ENCODE measurements at places on chromosomes 1 and 21. TPM values are rescaled to one million over a fixed set of nuclear protein-coding genes. Genes with fewer than 3 reads are reported as not detected.

DNA sequence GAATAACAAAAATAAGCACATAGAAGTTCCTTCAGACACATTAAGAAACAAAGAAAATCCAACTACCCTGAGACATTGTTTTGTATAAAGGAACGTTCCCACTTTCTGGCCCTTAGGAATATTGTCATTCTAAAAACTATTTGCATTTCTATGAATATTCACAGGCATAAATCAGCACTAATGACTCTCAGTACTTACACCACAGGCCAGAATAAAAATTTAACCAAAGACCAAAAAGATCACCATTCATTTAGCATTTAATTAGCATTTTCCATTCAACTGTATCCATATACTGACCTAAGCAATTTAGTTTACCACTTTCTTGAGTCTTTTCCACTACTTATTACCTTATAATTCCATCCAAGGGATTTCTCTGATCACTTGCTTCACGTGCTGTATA is 75.4 kb downstream of the TTLL7 start:
- H3K27me3 ChIP-seq: no peaks in the 10 kb centered on the region
- no peak overlapping the region for H3K27ac ChIP-seq
- no peak overlapping the region for H3K4me3 ChIP-seq
- no peak for DNase-seq
- H3K4me1 ChIP-seq: no peaks in the 10 kb centered on the region
- peaks cover 11% of the 10 kb centered on the region for H3K36me3 ChIP-seq

GRCh38 chr1:245512181-245512888 is 357.6 kb downstream of the KIF26B start:
- no peak overlapping the region for H3K4me3 ChIP-seq
- H3K4me1 ChIP-seq: no peaks in the 10 kb centered on the region
- H3K27me3 ChIP-seq: no peaks in the 10 kb centered on the region
- no peaks in the 10 kb centered on the region for H3K36me3 ChIP-seq
- DNase-seq: no peak

- no peak for DNase-seq
- no peak overlapping the region for H3K27ac ChIP-seq
- no peaks in the 10 kb centered on the region for H3K4me1 ChIP-seq
- H3K27me3 ChIP-seq: no peaks in the 10 kb centered on the region
- H3K36me3 ChIP-seq: no peaks in the 10 kb centered on the region
Observed at GRCh38 chr1:209743145-209743482, 12.7 kb upstream of the TRAF3IP3 start.

- H3K27me3 ChIP-seq: no peaks in the 10 kb centered on the region
- no peak overlapping the region for H3K4me3 ChIP-seq
- H3K27ac ChIP-seq: no peak overlapping the region
- no peaks in the 10 kb centered on the region for H3K4me1 ChIP-seq
Observed at GRCh38 chr1:119116725-119117124, 23.7 kb downstream of the WARS2 start.

DNA sequence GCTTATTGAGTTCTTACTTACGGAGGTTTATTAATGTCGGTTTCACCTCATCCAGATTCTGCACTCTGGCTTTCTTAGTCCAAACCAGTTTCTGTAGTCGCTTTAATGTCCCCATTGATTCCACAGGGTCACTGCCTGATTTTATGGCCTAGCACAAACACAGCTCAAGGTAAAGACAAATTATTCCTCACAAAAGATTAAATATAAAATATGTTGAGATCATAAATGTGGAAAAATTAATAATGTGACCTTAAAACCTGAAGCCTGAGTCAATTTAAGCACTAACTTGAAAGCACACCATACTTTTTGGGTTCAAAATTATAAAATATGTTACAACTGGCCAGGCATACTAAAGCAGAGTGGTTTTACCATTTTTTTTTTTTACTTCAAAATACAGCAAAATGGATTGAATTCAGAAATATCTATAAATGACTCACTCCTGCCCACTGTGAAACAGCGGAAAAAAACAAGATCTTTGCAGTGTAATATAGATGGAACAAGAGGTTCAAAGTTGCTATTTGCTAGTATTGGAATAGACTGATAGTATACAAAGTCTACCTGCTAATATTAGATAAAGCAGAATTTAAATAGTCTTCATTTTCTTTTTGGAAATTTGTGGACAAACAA is 37.6 kb upstream of the SAMSN1 start:
- no peak overlapping the region for H3K4me3 ChIP-seq
- H3K36me3 ChIP-seq: no peaks in the 10 kb centered on the region
- H3K27me3 ChIP-seq: no peaks in the 10 kb centered on the region
- H3K27ac ChIP-seq: no peak overlapping the region
- no peaks in the 10 kb centered on the region for H3K4me1 ChIP-seq

DNA sequence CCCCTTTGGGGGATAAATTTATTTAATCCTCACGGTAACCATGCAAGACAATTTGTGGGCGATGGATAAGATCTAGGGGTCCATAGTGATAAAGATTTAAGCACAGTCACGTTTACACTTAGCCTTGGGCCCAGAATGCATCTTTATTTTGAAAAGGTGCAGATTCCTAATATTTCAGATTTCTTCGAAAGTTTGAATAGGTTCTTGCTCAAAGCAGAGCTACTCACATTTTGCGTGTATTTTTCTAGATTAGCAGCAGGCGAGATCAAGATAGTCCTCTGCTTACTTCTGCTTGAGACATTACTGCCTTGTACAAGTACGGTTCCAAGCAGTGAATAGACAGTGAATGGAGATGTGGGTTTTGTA is 647 bp downstream of the TSEN15 start:
- H3K4me3 ChIP-seq: peak overlapping the region; percentile 81
- peaks cover 16% of the 10 kb centered on the region for H3K4me1 ChIP-seq
- H3K27ac ChIP-seq: peak overlapping the region; percentile 82
- peaks cover 3% of the 10 kb centered on the region for H3K27me3 ChIP-seq
- no peaks in the 10 kb centered on the region for H3K36me3 ChIP-seq

GRCh38 chr1:36456391-36456928 is 6.2 kb upstream of the OSCP1 start:
- H3K4me1 ChIP-seq: no peaks in the 10 kb centered on the region
- DNase-seq: no peak
- H3K27me3 ChIP-seq: no peaks in the 10 kb centered on the region
- no peaks in the 10 kb centered on the region for H3K36me3 ChIP-seq

DNA sequence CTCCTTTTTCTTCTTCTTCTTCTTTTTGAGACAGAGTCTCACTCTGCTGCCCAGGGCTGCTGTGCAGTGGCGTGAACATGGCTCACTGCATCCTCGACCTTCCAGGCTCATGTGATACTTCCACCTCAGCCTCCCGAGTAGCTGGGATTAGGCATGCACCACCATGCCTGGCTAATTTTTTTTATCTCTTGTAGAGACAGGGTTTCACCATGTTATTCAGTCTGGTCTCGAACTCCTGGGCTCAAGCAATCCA is 13.0 kb upstream of the PADI1 start:
- H3K4me1 ChIP-seq: no peaks in the 10 kb centered on the region
- H3K27me3 ChIP-seq: no peaks in the 10 kb centered on the region
- H3K36me3 ChIP-seq: no peaks in the 10 kb centered on the region
- no peak overlapping the region for H3K4me3 ChIP-seq
- no peak overlapping the region for H3K27ac ChIP-seq
- no peak for DNase-seq

GRCh38 chr1:39098546-39099250 is 72.5 kb downstream of the NDUFS5 start:
- no peaks in the 10 kb centered on the region for H3K4me1 ChIP-seq
- H3K27me3 ChIP-seq: no peaks in the 10 kb centered on the region

- no peak overlapping the region for H3K4me3 ChIP-seq
- no peak for DNase-seq
Observed at GRCh38 chr21:31930001-31930400, 57.2 kb downstream of the HUNK start.

DNA sequence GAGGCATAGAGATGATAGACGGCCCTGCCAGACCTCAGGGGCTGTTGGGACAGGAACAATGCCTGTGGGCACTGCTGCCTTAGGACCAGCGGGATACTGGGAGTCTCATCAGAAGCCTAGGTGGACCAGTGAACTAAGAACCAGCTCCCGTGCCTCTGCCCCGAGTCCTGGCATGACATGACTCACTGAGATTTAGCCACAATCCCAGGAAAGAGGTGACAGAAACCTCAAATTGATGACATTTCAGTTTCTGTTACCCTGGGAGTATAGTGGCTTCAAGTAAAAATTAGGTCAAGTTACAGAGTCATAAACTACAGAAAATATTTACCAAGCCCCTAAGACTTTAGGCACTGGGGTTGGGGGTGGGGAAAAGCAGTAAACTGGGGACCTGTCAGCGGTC is 74.6 kb upstream of the GADD45A start:
- H3K27ac ChIP-seq: no peak overlapping the region
- DNase-seq: no peak
- H3K36me3 ChIP-seq: no peaks in the 10 kb centered on the region
- no peak overlapping the region for H3K4me3 ChIP-seq
- H3K27me3 ChIP-seq: no peaks in the 10 kb centered on the region
- no peaks in the 10 kb centered on the region for H3K4me1 ChIP-seq

- H3K27ac ChIP-seq: no peak overlapping the region
- no peaks in the 10 kb centered on the region for H3K4me1 ChIP-seq
- H3K27me3 ChIP-seq: no peaks in the 10 kb centered on the region
- H3K36me3 ChIP-seq: no peaks in the 10 kb centered on the region
Observed at GRCh38 chr1:177568622-177569021, 397.9 kb downstream of the BRINP2 start.

DNA sequence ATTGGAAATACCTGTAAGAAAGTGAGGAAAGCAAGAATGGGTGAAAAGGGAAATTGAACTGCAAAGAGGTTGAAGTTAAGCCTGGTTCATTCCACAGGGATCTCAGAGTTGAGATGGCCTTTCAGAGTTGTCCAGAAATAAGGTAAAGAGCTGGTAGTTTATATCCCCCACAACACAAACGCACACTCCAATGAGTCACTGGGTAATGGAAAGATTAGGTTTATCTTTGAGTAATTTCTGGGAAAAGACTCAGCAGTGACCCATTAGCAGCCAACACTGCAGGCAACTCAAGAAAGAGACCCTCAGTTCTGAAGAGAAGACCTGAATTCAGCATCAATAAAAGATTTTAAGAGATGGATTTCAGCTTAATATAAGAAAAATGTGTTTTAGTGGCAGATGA is 485.5 kb downstream of the PTPRC start:
- no peak overlapping the region for H3K4me3 ChIP-seq
- no peaks in the 10 kb centered on the region for H3K36me3 ChIP-seq
- no peaks in the 10 kb centered on the region for H3K4me1 ChIP-seq
- no peak for DNase-seq

GRCh38 chr1:34988147-34988546 is 3.0 kb upstream of the TMEM35B start:
- peaks cover 9% of the 10 kb centered on the region for H3K4me1 ChIP-seq
- no peaks in the 10 kb centered on the region for H3K36me3 ChIP-seq
- DNase-seq: no peak
- no peak overlapping the region for H3K4me3 ChIP-seq

- DNase-seq: no peak
- H3K27me3 ChIP-seq: no peaks in the 10 kb centered on the region
- no peaks in the 10 kb centered on the region for H3K4me1 ChIP-seq
- no peak overlapping the region for H3K4me3 ChIP-seq
- H3K36me3 ChIP-seq: no peaks in the 10 kb centered on the region
- H3K27ac ChIP-seq: no peak overlapping the region
Observed at GRCh38 chr1:79845936-79846335, 839.4 kb upstream of the ADGRL4 start.

GRCh38 chr1:11158291-11158690 is 30.9 kb upstream of the ANGPTL7 start:
- H3K27me3 ChIP-seq: no peaks in the 10 kb centered on the region
- H3K4me1 ChIP-seq: no peaks in the 10 kb centered on the region
- H3K4me3 ChIP-seq: no peak overlapping the region
- peaks cover 12% of the 10 kb centered on the region for H3K36me3 ChIP-seq

DNA sequence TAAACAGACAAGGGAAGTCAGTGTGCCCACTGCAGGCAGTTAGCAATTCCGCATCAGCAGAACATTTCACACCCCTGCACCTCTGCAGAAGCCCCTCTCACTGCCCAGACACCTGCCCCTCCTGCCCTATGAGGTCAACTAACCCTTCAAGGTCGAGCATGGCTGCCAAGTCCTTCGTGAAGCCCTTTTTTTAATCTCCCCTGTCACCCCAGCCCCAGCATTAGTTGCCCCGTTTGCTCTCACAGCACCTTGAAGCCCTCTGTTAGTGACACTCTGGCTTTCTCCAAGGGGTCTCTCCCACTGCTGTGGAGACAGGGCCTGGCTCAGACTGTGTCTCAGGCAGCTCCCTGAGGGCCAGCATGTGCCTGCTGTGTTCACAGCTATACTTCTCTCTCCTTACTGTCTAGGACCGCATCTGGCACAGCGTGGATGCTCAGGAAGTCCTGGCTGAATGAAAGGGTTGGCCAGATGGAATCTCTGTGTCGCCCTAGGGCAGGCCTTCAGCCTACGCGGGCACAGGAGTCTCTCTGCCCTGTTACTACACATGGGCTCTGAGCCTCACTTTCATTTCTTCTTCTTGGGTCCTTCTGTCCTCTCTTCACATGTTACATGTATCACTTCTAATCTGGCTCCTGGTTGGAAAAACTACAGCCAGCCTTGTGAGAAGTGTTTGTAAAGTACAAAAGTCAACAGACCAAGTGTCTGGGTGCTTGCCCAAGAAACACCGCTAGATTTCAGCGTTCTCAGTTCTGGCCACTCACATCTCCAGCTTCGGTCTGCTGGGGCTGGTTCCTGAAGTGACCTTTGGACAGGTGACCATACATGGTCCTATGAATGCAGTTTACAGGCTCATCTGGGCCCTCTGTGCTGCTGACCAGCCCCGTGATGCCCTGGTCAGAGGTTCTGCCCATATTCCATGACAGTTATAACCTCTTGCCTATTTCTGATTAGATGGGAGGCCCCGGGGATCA is 19.7 kb downstream of the SLC2A1 start:
- peaks cover 40% of the 10 kb centered on the region for H3K4me1 ChIP-seq
- no peaks in the 10 kb centered on the region for H3K27me3 ChIP-seq
- H3K4me3 ChIP-seq: no peak overlapping the region

- DNase-seq: no peak
- H3K27ac ChIP-seq: no peak overlapping the region
- no peaks in the 10 kb centered on the region for H3K4me1 ChIP-seq
Observed at GRCh38 chr1:6509919-6510291, 18.4 kb upstream of the PLEKHG5 start.

DNA sequence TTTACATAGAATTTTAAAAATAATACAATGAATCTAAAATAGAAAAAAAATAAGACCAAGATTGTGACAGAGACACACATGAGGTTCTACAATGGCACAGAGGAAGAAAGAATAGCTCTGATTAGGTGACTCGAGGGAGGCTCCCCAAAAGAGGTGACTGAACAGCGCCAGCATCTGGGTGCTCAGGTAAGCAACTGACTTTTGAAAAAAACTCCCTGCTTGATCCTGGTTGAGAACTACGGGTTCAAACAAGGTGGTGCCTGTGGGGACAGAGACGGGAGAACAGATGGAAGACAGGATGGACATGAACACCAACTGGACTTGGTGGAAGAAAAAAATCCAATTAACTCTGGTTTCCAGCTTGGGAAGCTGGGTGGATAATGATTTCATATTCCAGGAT is 22.5 kb downstream of the BATF3 start:
- no peaks in the 10 kb centered on the region for H3K4me1 ChIP-seq
- H3K27me3 ChIP-seq: no peaks in the 10 kb centered on the region

- H3K27ac ChIP-seq: no peak overlapping the region
- H3K36me3 ChIP-seq: no peaks in the 10 kb centered on the region
- H3K4me1 ChIP-seq: no peaks in the 10 kb centered on the region
- DNase-seq: no peak
- H3K4me3 ChIP-seq: no peak overlapping the region
Observed at GRCh38 chr1:23930861-23931490, 17.8 kb upstream of the CNR2 start.

CCDC17 gene
- 2.3 TPM for polyA plus RNA-seq

RBM11 gene
- 1.6 TPM for polyA plus RNA-seq

TMEM59 gene
- polyA plus RNA-seq: 287 TPM

CRYBG2 gene
- polyA plus RNA-seq: 2.0 TPM

PODN gene
- polyA plus RNA-seq: 14.6 TPM

AQP10 gene
- polyA plus RNA-seq: 0.07 TPM

VWA5B1 gene
- polyA plus RNA-seq: 0.70 TPM

LINGO4 gene
- 0.89 TPM for polyA plus RNA-seq

CELA2B gene
- polyA plus RNA-seq: 203 TPM
